Left ventricle myocardium inferior (tissue), 1 donor: ENCODE measurements at places on chromosomes 12 and 14. TPM values are rescaled to one million over a fixed set of nuclear protein-coding genes. Genes with fewer than 3 reads are reported as not detected.

The MTHFD1 gene
- 64.9 TPM for total RNA-seq

GRCh38 chr12:89622115-89622514 is 86.5 kb downstream of the ATP2B1 start:
- peaks cover 28% of the 10 kb centered on the region for H3K36me3 ChIP-seq
- H3K27me3 ChIP-seq = no peaks in the 10 kb centered on the region
- no peak for DNase-seq
- no peak overlapping the region for H3K27ac ChIP-seq

GRCh38 chr12:46409342-46409741 is 36.8 kb upstream of the SLC38A2 start:
- H3K27ac ChIP-seq = peak overlapping the region; percentile 80
- H3K4me1 ChIP-seq = peaks cover 70% of the 10 kb centered on the region
- no peaks in the 10 kb centered on the region for H3K36me3 ChIP-seq
- H3K27me3 ChIP-seq = no peaks in the 10 kb centered on the region
- no peak overlapping the region for H3K4me3 ChIP-seq
- DNase-seq = no peak

- H3K27me3 ChIP-seq = peaks cover 57% of the 10 kb centered on the region
- H3K4me3 ChIP-seq = no peak overlapping the region
- H3K27ac ChIP-seq = no peak overlapping the region
- H3K36me3 ChIP-seq = no peaks in the 10 kb centered on the region
- no peak for DNase-seq
Measured at GRCh38 chr12:118958520-118958919, 22.8 kb upstream of the SRRM4 start.

DNA sequence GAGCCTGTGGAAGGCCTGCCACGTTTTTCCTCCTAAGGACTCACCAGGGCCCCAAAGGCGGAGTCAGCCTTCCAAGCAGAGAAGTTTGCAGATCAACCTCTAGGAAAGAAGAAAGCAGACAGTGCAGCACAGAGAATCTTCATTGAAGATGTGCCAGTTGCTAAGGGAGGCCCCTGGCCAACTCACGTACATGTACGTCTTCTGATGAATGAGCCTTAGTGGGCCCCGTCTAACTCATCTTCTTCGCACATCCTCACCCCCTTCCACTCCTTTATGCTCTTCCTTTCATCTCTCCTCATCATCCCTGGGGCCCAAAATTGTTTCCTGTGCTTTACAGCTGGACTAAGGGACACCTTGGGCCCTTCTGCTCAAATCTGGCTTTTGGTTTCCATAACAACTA is 703.0 kb upstream of the TBX3 start:
- no peak overlapping the region for H3K4me3 ChIP-seq
- DNase-seq = no peak
- H3K36me3 ChIP-seq = no peaks in the 10 kb centered on the region
- H3K4me1 ChIP-seq = no peaks in the 10 kb centered on the region
- H3K27me3 ChIP-seq = peaks cover 48% of the 10 kb centered on the region

DNA sequence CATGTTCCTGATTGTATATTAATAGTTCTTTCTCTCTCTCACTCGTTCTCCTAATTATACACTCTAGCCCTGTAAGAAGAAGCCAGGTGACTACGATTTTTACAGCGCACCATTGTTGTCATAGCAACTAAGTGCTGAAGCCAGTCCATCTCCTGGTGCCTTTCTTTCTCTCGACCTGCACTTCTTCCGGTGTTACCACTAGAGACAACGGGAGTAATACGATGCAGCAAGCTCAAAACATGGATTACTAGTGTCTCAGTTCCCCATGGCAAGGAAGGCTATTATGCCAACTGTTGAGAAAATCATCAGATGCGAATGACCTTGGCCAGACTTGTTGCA is 40.8 kb upstream of the DCD start:
- H3K4me1 ChIP-seq = no peaks in the 10 kb centered on the region
- H3K27me3 ChIP-seq = peaks cover 91% of the 10 kb centered on the region
- H3K27ac ChIP-seq = no peak overlapping the region
- H3K4me3 ChIP-seq = no peak overlapping the region
